Activated naive CD4-positive, alpha-beta T cell treated with Interleukin-2 at 50 U/mL for 16 hours (primary cell): ENCODE measurements at places on chromosomes 3 and 15.

- no peak for DNase-seq
Observed at GRCh38 chr3:143643905-143644304, 204.4 kb downstream of the SLC9A9 start.

- DNase-seq = no peak
Observed at GRCh38 chr3:9198899-9199335, 50.5 kb downstream of the SRGAP3 start.

- no peak for DNase-seq
Observed at GRCh38 chr15:34114215-34114614, 12.3 kb downstream of the PGBD4 start.

- no peak for DNase-seq
Observed at GRCh38 chr3:28262001-28262400, 20.6 kb downstream of the CMC1 start.
